Stimulated activated CD8-positive, alpha-beta memory T cell treated with anti-CD3 and anti-CD28 coated beads, Interleukin-4, amount 100 ng/mL, for 48 hours (primary cell): ENCODE measurements at places on chromosomes 5 and 9.

DNA sequence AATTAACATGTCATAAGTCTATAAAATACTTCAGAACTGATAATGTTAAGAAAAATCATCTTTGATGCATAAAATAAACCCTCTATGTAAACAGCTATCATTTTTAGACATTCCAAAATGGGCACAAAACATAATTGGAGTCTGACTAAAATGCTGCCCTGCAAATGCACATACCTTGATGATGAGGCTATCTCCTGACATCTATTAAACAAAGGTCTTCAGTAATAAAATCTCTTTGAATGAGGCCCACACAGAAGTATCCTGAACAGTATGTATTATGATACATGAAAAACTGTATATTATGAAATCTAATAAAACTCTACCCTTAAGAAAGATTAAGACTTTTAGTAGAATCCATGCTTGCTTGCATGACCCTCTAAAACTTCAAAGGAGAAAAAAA lies 66.1 kb downstream of the FBXL17 start:
- no peak for DNase-seq

DNA sequence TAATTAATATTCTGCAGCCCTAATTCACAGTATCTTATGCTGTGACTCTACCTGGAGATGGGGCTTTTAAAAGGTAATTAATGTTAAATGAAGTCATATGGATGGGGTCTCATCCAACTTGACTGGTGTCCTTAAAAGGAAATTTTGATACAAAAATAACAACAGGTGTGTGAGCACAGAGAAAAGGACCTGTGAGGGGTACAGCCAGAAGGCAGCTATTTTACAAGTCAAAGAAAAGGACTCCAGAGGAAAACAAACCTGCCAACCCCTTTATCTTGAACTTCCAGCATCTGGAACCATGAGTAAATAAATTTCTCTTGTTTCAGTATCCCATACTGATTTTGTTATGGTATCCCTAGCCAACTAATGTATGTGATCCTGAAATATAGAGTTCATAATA lies 250.3 kb downstream of the TMEM232 start:
- no peak for DNase-seq

DNA sequence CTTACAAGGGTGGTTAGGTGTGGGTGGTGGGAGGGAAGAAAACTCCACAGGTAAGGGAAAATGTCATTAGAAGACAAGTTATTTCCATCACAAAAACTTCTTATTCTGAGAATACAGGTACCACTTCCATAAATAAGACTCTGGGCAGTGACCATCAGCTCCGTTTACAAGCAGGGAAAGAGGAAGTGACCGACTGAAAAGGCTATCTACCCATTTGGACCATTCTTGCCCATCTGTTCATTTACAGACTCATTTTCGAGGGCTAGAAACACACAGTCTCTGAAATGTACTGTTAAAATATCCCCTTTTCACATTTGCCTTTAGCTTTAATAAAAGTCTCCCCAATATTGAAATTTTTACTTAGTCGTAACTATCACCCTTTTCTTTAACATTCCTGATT lies 79.5 kb downstream of the TTC39B start:
- DNase-seq = no peak

DNA sequence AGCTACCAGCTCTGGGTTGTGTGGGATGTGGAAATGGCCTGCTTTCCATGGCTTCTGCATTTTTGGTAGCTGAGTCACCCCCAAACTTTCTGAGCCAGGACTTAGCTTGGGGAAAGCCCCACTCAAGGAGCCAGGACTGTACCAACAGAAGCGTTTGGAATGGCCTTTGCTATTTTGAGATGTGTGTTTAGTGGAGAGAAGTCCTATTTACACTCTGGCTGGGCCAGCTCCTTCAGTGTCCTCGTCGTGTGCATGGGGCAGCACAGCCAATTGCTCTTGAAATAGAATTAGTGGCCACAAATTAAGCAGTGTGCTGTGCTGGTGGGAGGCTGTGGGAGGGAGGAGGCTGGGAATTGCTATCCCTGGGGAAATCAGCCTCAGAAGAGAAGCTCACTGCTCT lies 51.6 kb downstream of the ENTREP1 start:
- DNase-seq = no peak

DNA sequence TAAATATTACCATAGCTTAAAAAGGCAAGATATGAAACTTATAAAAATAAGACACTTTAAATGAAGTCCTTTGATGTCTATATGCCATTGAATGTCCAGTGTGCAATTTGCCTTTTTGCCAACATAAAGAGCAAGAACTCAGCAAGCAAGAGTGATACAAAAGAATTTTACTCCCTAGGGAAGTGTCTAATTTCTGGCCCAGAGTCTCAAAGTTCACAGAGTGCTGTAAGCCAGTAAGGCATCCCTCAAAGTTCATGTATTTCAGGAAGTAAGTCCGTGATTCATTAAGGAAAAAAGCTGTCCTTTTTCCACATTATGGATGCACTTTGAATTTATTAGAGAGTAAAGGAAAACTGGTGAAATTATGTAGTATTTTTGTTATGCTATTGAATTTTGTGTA lies 185.2 kb downstream of the CCDC171 start:
- no peak for DNase-seq

- DNase-seq = peak; percentile 77
Measured at GRCh38 chr9:114738581-114739316, 56.8 kb upstream of the TEX48 start.

- DNase-seq = no peak
Measured at GRCh38 chr5:6498968-6499367, 50.3 kb downstream of the UBE2QL1 start.

DNA sequence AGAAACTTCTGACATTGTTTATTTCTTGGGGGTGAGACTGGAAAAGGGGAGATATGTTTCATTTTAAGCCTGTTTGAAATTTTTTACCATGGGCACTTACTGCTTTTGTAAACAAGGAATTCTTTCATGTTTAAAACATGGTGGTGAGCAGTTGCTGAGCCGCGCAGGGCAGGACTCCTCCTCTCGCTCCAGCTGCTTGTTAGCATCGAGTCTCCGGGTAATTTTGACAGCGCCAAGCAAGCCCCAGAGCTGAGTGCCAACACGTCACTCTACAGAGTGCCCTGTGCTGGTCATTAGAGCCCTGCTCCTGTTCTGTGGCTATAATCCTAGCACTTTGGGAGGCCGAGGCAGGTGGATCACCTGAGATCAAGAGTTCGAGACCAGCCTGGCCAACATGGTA lies 116.5 kb upstream of the MSX2 start:
- no peak for DNase-seq

- no peak for DNase-seq
Measured at GRCh38 chr5:122099060-122099790, 21.2 kb upstream of the LOX start.

DNA sequence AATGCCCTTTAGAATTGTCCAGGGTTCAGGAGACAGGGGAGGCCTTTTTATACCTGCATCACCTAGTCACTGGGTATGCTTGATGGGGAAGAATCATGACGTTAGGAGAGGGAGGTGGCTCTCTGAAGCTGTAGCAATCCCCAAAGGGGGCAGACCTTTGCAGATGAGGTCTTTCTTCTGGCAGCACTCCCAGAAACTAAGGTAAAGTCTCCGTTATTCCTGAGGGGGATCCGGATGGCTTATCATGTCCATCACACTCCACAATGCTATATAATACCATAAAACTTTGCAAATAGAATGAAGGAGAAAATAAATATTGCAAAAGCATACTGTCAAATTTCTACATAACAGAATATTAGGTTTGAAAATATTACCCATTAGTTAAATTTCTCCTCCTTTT lies 21.5 kb upstream of the CAST start:
- no peak for DNase-seq

DNA sequence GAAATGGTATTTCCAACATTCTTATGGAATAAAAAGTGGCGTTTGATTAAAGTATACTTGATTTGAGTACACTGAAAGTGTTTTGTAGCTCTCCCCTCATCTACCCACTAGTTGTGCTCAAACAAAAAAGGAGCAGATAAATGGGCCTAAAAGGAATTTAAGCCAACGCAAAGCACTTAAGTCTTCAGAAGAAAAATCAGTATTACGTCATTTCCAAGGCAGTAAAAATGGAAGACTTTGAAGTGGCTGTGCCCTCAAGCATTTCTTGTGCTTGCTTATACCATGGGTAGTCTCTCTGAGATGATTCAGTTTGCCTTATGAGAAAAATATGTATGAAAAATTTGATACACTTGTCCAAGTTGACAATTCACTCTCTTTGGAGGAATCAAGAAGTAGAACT lies 279.9 kb upstream of the CD180 start:
- DNase-seq = no peak

GRCh38 chr5:103743421-103743820 lies 180.8 kb upstream of the NUDT12 start:
- DNase-seq = no peak

DNA sequence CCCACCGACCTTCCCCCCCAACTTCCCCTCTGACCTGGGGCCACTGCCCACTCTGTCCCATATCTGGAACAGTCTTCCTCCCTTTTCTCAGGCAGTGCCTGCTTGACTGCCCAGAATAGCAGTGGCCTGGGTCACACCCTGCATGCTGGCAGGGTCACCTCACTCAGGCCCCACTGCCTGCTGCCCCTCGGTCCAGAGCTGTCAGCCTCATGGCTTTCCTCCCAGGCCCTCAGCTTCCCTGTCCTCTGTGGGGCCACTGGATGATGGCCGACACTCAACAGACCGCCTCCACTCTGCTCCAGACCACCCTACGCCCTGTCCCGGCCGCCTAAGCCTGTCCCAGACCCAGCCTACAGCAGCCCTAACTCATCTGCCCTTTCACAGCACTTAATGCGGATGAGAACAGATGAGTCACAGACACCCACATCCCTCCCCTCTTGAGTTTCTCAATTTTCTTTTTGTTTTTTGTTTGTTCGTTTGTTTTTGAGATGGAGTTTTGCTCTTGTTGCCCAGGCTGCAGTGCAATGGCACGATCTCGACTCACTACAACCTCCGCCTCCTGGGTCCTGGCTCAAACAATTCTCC lies 5.9 kb downstream of the PNPLA7 start:
- no peak for DNase-seq

DNA sequence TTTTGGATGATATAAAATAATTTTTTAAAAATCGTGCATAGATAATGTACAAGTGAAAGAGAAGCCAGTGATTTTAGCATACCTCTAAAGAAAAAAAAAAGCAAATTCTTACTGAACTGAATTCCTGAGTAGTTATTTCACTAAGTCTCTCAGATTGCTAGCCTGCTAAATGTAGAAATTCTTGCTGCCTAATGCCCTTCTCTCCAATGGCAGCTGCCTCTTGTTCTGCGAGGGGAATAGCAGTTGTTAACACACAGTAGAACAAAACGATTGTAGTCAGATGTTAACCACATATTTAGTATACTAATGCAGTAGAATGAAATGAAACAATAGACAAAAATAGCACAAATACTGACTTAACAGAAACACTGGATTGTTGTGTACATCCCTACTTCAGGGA lies 26.8 kb downstream of the SMAD5 start:
- DNase-seq = no peak

DNA sequence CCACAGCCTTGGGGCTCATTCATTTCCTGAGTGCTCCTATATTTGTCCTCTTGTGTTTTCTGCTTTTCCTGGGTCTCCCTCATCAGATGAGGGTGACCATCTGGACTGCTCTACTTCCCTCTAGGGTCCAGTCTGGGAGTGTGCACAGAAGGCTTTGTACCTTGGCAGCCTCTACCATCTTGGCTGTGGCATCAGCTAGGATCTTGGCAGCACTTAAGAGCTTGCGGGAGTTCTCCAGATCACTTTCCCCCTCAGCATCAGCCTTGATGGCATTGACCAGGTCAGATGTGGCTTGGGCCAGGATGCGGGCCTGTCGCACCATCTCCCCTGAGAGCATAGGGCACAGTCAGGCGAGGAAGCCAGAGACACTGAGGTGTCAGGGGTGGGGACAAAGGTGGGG lies 15.8 kb downstream of the TLN1 start:
- no peak for DNase-seq

GRCh38 chr5:171055875-171056454 lies 194.1 kb downstream of the RANBP17 start:
- no peak for DNase-seq

GRCh38 chr5:103218164-103218563 lies 40.4 kb upstream of the MACIR start:
- DNase-seq = no peak

GRCh38 chr9:4375424-4376200 lies 75.7 kb upstream of the GLIS3 start:
- no peak for DNase-seq

DNA sequence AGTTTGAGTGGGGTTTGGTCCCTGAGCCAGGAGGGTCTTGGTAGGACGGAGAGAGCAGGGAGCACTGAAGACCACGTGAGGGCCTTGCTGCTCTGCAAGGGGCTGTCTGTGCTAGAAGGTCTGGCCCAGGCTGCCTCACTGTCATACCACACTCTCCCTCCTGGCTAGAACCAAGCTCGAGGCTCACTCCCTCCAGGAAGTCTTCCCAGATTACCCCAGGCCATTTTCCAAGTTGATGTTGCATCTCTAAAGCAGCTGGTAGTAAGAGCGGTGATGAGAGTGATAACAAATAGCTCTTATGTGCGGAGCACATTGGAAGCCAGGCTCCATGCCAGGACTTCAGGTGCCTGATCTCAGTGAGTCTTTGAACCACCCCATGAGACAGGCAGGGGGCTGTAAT lies 6.6 kb downstream of the MYMK start:
- DNase-seq = no peak

- no peak for DNase-seq
Measured at GRCh38 chr9:114334490-114334889, 4.8 kb downstream of the ORM2 start.

DNA sequence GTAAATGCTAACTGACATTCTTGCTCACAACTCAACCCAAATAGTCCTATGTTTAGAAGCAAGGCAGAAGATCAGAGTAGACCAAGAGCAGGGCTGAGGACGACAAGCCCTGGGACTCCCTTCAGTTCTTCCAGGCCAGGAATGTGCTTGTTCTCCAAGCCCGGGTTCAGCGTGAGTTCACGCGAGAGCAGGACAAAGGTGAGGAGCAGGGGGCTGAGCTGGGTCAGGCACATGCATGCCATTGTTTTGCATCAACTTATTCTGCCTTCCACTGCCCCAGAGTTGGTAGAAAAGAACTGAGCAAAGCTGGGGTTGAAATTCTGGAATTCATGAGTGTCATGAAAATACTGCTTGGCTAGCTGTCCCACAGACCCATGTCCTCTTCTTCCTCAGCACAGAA lies 206.5 kb downstream of the PAX5 start:
- DNase-seq = no peak
